ENCODE measurements at places on chromosomes 2 and 18.

DNA sequence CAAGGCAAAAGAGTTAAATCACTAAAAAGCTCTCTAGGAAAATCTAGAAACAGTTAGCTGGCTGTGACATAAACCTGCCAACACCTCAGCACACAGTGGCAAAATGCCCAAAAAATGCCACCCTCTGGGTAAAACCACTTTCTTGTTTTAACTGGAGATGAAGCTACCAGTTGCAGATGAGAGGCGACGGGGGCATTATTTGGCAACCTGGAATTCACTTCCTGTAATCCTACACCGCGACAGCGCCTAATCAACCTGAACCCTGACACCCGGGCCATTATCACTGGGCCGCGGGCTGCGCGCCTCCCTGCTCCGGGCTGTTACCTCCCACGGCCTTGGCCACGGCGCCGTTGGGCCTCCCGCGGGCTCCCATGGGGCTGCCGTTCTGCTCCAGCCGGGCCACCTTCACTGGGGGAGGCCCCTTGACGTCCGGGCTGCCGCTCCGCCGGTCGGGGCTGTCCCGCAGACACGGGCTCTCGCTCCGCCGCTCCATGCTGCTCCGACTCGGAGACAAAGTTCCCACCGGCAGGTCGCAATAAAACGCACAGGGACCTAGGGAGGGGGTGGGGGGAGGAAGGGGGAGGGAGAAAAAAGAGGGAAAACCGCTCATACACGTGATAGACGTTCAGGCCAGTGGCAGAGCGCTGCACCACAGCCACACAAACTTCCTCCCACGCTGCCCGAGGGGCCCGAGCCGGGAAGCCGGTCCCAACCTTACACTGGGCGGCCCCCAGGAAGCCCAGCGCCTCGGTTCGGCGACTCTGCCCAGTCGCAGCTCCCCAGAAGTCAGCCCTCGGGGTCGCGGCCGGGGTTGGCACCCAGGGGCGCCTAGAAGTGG is 2.0 kb downstream of the SATB2 start:
- peak; percentile 52 for DNase-seq

GRCh38 chr2:31241625-31242270 is 7.8 kb downstream of the EHD3 start:
- no peak for DNase-seq

DNA sequence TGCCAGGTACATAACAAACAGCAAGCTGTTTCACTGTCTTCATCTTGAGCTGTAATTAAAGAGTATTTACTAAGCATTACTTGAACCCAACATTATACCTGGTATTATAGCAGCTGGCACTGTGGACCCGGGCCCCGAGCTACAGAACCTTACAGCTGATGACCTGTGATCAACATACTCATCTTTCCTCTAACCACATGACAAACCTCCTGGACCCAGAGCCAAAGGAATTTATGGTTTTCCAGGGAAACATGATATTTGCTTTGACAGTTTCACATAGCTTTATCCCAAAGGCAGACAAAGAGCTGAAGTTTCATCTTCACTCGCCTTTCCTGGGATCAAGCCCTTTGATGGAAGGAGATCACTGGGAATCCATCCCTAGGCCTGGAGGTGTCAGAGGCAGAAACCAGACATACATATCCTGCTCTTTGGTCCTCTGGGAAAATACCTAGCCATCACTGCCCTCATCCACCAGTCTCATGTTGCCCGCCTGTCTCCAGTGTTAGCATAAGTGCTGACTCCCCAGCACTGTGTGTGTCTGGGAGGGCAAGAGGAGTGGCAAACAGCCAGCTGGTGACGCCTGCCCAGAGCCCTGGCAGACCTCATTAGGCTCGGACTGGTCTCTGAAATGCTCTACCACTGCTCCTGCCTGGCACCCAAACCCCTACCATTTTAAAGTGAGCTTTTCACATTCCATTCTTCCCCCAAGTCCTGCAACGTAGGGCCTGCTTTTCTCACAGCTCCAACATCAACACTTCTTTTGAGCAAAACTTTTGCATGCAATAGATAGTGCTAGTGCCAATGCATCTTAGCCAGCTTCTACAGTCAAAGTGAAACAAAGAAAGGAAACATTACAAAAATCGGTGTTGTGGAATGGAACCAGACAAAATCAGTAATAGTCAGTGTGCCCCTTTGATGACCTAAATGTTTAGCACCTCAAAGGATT is 138.8 kb upstream of the CTAGE1 start:
- DNase-seq, result no peak

- no peak for DNase-seq
These were observed 21.7 kb upstream of the IHH start for GRCh38 chr2:219082332-219082958.

- DNase-seq, result no peak
These were observed 57.6 kb downstream of the CCDC102B start for GRCh38 chr18:68855491-68855890.

GRCh38 chr2:207925601-207926000 is 99.7 kb downstream of the PLEKHM3 start:
- DNase-seq, result no peak

DNA sequence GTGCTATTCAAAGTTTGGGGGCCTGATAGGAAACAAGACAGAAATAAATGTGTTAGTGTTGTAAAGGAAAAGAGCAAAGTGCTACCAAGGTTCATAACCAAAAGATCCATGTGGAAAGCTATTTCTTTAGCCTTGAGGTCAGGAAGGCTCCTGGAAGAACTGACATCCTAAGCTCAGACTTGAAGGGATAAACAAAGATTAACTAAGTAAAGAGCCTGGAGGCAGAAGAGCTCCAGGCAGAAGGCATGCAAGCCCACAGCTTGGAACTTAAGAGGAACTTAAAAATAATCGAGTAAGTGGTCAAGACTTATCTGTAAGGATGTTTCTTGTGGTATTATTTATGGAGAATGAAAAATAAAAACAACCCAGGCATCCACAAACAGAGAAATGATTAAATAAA is 245.0 kb upstream of the MGAT5 start:
- no peak for DNase-seq

DNA sequence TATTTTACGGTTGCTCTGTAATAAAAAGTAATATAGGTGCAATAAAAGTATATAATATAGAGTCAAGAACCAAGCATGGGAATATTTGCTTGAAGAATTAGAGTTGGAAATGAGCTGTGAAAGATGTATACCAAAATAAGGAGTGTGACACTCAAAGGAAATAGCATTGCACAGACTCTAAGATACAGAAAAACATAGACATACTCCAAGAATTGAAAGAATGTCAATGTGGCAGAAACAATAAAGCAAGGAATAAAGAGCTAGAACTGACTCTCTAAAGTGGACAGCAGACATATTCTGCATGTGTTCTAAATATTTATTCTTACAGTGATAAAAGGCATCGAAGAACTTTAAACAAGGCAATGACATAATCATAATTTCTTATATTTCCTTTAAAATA is 561.1 kb upstream of the SETBP1 start:
- DNase-seq, result no peak

GRCh38 chr2:110854355-110855081 is 122.1 kb downstream of the ACOXL start:
- no peak for DNase-seq

GRCh38 chr2:159620796-159621195 is 4.4 kb upstream of the BAZ2B start:
- DNase-seq, result no peak

DNA sequence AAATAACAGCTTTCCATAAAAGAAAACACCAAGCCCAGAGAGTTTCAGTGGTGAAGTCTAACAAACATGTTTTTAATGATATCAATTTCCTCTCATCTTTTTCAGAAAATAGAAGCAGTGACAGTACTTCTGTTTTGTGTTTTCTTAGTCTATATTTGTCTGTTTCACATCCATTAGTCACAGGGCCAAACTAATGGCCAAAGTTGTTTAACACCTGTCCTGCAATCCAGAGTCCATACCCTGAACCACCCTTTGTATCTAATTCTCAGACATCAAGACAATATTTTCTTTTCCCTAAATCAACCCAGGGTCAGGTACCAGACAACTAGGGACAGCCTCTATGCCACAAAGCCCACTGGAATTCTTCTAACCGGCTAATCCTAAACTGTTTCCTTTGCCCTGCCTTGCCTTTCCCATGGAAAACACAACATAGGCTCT is 25.9 kb downstream of the TMSB10 start:
- no peak for DNase-seq

- no peak for DNase-seq
These were observed 109.0 kb downstream of the AQP4 start for GRCh38 chr18:26756556-26756955.

DNA sequence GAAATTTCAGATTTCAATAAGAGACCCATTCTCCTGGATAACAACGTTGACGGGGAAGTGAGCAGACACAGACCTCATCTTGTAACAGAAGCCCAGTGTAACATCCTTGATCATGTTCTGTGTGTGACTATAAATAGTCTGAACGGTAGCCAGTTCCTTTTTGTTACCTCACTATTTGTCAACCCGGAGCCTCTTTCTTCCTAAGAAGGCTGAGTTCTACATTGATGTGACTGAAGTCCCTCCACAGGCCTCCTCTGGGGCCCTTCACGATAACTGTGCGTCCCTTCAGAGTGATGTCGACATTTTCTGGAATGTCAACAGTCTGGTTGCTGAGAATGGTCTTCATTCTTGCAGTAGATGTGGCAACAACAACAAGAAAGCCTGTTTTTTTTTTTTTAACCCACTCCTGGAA is 6.3 kb upstream of the PLEKHM3 start:
- DNase-seq, result no peak

GRCh38 chr2:123451542-123451941 is 573.5 kb upstream of the CNTNAP5 start:
- no peak for DNase-seq

GRCh38 chr2:202782940-202783558 is 88.5 kb downstream of the ICA1L start:
- no peak for DNase-seq
